NCI-H1436 (cell line): ENCODE measurements at places on chromosomes 5 and 9.

DNA sequence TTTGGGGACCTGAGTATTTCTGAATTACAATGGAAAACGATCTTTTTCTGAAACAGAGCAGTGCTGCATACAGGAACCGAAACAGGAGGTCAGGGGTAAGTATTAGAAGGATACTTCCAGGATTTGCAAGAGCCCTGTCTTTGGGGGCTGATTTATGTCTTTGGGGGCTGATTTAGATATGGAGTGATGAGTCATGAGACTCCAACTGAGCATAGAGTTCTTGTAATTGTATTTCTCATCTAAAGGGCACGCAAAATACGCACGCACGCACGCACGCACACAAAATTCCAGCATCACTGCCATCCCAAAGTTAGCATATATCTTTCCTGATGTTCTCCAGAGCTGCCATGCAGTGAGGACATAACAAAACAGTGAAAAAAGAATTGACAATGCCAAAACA, 414.8 kb upstream of the CCNH start:
- DNase-seq: no peak

DNA sequence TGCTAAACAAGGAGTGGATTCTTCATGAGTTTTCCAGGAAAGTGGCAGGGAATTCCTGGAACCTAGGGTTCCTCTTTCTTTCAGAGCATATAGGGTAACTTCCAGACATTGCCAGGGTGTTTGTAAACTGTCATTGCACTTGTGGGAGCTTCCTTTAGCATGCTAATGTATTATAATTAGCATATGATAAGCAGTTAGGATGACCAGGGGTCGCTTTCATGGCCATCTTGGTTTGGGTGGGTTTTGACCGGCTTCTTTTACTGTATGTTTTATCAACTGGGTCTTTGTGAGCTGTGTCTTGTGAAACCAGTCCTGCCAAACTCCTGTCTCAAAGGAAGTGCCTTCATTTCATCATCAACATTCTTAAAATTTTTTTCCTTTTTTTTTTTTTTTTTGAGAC, 11.9 kb upstream of the MELK start:
- DNase-seq: no peak

GRCh38 chr5:79418276-79418675, 95.7 kb downstream of the HOMER1 start:
- no peak for DNase-seq

- no peak for DNase-seq
Observed at GRCh38 chr9:5631026-5631425, 2.1 kb downstream of the RIC1 start.

- DNase-seq: no peak
Observed at GRCh38 chr9:129422843-129423192, 198.1 kb downstream of the C9orf50 start.

- DNase-seq: no peak
Observed at GRCh38 chr9:123383512-123384170, 27.6 kb downstream of the CRB2 start.
